Right renal cortex interstitium (tissue), 3 donors: ENCODE measurements at places on chromosomes 3 and 15. TPM values are rescaled to one million over a fixed set of nuclear protein-coding genes. Genes with fewer than 3 reads are reported as not detected.

The SNX22 gene
- polyA plus RNA-seq = 1.1 TPM

The ECE2 gene
- polyA plus RNA-seq = not detected

DNA sequence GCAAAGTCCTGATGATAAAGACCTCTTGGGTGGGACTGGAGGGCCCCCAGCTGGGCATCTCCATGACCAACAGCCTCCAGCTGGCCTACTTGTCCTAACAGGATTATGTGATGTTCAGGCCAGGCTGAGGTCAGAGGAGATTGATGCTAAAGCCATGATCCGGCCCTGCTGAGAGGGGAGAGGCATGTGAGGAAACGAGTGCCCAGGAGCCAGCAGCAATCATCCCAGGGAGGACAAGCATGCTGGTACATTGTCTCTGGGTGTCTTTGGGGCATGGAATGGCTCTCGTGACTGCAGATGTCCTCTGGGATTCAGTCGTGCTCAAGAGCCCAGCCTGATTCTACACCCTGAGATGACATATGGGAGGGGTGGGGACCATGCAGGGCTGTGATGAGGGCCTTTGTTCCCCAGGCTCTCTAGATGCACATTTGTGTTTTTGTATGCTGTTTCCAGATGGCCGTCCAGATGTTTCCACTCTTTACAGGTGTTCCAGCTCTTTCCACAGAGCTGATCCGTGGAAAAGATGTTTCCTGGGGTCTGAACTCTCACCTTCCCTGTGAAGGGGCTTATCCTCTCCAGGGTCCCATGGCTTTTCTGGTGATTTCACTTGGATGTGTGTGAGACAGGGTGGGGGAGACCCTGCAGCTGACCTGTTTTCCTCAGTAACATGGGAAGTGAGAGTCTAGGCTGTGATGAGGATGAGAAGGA, 20.2 kb downstream of the SLC24A1 start:
- no peak for DNase-seq

- DNase-seq = no peak
Observed at GRCh38 chr15:99987701-99988100, 254.5 kb upstream of the LYSMD4 start.
